Stimulated activated CD4-positive, alpha-beta T cell treated with anti-CD3 and anti-CD28 coated beads, TNF-alpha, amount 100 ng/mL, for 1 hour (primary cell): ENCODE measurements at places on chromosomes 2 and 18.

GRCh38 chr2:96817882-96818281, 1.8 kb downstream of the CNNM3 start:
- no peak for DNase-seq

GRCh38 chr2:95309599-95309998, 12.5 kb downstream of the KCNIP3 start:
- no peak for DNase-seq

DNA sequence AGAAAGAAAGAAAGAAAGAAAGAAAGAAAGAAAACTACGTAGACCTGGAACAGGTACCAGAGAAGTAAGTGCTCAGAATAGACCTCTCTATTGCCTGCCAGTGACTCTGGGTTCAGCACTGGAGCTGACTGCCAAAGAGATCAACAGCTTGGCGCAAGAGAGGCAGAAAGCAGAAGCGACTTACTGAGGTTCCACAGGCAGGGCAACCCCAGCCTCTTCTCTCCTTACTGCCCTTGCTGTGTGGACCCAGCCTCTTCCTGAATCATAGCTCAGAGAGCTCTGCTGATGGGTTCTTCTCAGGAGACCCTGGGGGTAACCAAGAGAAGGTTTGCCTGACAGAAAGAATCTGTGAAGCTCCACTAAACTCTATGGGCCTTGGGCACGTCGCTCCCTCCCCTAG, 7.1 kb downstream of the CAPN13 start:
- no peak for DNase-seq

GRCh38 chr2:109246176-109246575, 117.2 kb downstream of the SH3RF3 start:
- no peak for DNase-seq

- no peak for DNase-seq
Measured at GRCh38 chr18:48806551-48807261, 144.1 kb downstream of the SMAD7 start.

DNA sequence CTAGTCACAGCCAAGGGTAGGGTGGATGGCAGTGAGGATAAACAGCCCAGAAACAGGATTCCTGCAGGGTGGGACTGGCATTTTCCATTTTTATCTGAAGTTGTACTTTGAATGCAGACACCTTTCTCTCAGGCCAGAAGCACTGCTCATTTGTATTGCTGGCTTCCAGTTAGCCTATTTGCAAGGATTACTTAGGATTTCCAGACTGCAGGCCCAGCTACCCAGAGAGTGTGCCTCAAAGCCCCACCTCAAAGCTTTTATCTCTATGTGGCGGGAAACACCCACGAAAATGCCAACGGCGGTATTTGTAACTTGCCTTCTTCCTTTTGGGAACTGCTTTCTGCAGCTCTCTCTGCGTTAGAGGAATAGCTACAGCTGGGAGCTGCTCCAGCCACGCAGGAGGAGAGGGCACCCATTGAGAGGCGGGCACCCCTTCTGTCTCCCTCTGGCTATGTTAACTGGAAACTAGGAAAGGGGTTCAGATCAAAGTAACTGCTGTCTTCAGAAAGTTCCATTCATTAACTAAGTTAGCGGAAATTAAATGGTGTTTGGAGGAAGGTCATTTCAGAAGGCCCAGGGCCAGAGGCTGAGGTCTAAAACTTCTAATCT, 144.9 kb downstream of the TGIF1 start:
- no peak for DNase-seq

DNA sequence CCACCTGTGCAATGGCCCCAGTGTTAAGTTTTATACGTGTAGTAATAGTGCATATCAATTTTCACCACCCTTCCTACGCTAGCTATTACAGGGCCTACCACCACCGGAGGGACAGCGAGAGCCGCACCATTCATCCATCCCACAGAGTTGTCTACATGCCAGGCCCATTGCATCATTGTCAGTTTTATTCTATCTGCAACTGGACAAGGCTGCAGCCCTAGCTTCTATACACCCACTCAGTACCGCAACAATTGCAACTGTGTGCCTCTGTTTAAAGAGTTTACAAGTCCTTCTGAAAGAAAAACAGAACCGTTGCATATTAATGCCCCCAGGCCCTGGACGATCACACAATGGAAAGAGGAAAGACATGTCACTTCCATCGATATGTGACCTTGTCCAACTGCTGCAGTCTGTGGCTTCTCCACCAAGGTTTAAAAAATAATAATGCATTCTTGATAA, 58.6 kb downstream of the ZEB2 start:
- no peak for DNase-seq

- no peak for DNase-seq
Measured at GRCh38 chr18:69161383-69162028, 239.2 kb upstream of the DOK6 start.

GRCh38 chr2:237557633-237558015, 8.8 kb upstream of the PRLH start:
- no peak for DNase-seq

DNA sequence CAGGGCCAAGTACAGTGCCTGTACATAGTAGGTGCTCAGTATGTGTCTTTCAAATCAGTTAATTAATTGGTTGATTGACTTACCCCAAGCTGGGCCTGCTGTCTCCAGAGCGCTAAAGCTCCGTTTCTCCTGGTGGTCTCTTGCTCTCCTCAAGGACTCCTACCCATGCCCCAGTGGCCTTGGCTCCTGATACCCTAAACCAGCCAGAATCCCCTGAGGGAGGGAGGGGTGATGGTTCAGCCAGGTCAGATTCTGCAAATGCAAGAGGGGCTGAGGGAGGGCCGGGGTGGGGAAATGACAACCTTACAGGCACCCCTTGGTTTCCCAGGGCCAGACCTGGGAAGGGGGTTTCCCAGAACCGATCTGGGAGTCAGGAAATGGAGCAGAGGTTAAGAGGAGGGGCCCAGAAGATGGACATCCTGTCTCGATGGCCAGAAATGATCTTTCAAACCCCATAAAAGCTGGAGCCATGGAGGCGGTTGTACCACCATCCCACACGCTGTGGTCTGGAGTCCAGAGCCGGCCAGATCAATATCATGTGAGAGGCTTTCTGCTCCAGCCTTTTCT, 209.1 kb downstream of the TNS1 start:
- DNase-seq = no peak

DNA sequence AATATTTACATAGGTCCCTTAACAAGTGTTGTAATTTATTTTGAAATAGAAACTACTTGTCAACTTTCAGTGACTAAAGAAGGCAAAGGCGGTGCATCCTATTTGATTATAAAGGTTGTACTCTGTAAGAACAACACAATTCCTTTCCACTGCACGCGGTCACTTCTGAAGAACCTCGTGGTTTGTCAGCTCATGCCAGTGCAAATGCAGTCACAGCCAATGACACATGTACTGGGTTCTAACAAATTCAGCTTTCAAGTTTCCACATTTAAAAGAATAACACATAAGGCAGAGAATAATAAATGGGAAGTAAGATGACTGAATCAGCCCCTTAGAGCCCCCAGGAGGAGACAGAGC, 39.7 kb downstream of the CYB5A start:
- no peak for DNase-seq

DNA sequence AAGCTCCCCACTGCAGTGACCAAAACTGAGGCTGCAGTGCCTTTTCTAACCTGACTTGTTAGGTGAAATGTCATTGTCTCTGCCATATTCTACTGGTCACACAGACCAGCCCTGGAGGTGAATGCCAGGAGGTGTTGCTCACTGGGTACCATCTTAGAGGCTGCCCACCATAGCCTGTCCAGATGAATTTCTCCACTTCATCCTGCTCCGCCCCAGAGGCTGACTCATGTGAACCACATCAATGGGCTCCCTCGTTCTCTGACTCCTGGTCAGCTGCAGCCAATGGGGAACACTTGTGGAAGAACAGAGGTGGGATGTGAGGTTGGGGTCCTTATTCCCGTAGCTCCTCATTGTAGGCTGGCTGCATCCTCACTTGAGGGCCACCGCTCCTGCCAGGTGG, 3.4 kb upstream of the NARS1 start:
- DNase-seq = no peak

DNA sequence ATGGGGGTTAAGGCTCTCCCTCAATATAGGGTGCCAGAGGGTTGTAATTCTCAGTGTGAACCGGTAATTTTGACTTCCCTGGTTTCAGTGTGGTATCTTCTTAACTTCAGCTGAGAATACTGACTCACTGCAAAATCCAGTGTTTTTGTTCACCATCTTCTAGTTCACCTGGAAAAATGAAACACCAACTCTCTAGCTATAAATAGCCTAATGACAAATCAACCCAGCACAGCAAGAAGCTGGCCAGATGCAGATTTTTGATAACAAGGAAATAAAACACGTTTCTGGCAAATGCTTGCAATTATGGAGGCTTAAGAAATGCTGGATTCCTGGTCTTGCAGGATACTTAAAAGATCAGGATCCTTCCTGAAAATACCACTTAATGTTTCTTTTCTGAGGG, 192.3 kb downstream of the CLIP4 start:
- no peak for DNase-seq

- DNase-seq = no peak
Measured at GRCh38 chr2:109454304-109454703, 159.5 kb downstream of the SEPTIN10 start.

DNA sequence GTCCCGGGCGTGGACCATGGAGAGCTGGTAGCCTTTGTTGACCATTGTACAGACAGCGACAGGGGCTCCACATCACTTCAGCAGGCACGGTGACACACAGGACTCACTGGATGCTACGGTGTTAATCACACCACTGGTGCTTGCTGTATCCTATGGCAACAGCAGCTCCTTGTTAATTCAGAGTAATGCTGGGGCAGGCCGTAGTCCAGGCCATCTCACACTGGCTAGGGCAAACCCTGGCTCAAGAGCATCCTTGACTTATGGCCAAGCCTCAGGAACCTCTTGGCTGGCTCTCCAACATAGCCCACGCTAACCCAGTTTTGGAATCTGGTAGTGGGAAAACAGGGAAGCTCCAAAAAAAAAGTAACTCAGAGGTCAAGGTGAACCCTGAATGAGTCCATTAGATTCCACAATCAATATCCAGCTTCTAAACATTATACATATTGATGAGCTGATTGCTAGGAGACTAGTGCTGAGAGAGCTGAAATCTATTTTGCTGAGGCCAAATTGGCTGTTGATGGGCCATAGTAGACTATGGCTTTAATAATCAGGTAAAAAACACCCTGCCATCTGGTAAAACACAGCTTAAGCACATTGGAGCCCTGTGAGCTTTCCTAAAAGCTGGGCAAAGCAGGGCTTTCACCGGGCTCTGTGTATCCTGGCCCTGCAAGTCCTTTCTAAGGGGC, 253.6 kb downstream of the PRKCE start:
- no peak for DNase-seq

DNA sequence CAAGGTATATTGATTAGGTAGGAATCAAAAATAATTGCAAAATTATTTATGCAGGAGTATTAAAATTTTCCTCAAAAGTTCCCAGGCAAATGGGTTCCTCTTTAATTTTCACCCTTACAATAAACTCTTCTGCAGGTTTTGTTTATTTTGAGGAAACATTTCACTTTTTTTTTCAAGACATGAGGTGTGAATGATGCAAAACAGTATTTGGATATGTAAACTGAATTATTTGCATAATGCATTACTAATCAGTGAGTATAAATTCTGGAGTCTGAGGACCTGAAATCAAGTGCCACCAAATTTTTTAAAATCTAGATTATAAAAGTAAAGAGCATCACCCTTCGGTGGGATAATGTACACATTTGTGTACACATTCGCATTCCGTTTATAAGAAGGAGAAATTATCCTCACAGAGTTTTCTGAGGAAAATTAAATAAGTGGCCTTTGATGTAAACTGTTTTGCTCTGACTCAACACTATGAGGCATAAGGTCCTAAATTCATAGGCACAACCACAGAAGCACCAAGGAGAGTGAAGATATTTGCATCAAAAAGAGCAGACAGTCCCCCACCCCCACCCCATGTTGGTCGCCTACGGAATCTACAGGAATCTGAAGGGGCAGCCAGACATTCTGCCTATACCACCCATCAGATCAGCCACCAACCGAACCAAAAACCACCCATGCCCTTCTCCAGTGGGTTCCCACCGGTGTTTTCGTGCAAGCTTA, 33.1 kb downstream of the BCL11A start:
- no peak for DNase-seq

GRCh38 chr2:10655499-10656225, 34.1 kb downstream of the NOL10 start:
- DNase-seq = no peak

GRCh38 chr2:232170396-232170795, 208.2 kb upstream of the ALPP start:
- DNase-seq = no peak

DNA sequence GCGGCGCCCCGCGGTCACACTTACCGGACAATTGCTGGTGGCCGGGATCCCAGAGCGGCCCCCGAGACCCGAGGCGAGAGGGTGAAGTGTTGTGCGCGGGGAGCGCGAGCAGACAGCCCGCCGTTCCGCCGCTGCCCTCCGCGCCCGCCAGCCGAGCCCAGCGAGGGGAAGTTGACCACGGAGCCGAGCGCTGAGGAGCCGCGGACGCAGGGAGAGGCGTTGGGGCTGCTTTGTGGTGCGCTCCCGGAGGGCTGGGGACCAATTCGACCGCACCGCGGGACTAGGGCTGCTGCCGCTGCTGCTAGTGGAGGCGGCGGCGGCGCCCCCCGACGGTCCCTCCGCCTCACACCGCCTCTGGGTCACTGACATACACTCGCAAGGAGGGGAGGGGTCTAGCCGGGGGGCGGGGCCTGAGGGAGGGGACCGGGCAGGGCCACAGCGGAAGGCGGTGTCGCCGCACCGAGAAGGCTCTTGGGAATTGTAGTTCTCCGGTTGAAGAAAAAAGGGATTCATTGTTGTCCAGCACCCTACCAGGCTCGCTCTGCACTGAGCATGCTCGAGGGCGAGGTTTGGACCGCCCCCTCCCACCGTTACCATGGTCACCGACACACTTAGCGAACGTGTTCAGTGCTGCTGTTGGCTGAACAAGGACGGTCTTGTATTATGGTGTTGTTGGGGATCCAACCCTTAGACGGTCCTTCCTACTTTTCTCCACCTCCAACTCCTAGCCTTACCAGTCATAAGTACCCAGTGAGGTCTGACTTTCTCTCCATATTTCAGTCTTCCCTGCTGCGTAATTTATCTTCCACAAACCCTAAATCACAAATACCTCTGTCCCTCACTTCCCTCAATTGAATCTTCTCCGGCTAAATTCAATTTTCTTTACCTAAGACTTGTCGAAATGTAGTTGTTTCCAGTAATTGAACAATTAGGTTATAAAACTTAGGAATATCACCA, at the start of gene PELI1:
PELI1 (minus strand) TSS at position 364 of the 957 bp plus-strand sequence. CDS start 36,110 bp downstream, outside the sequence.
- DNase-seq = peak; percentile 85

GRCh38 chr2:156309917-156310316, 22.6 kb downstream of the NR4A2 start:
- no peak for DNase-seq

DNA sequence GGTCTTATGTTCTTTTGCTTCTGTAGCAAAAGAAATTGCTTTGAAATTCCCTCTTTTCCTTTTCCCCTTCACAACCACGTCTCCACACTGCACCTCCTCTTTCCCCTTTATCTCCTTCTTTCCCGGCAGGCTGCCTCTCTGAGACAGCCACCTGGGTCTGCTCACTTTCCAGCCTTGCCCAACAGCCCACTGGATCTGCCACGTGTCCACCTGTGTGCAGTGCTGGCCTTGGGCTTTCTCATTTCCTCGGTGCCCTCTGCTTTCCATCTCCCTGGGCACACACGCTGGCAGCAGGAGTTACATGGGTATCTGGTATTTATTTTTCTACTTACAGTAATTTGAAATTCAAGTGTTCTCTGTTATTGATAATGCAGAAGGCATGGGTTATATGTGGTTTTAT, 213.4 kb upstream of the LYPD1 start:
- no peak for DNase-seq

GRCh38 chr2:120566331-120567035, 169.2 kb upstream of the GLI2 start:
- no peak for DNase-seq
